ENCODE measurements at places on chromosomes 13 and 19. TPM values are rescaled to one million over a fixed set of nuclear protein-coding genes. Genes with fewer than 3 reads are reported as not detected.

Gene SPTBN4
- 1.1 TPM for total RNA-seq

Gene IGSF23
- total RNA-seq = not detected

Gene CDC42EP5
- total RNA-seq = not detected

Gene NLRP4
- 30.2 TPM for total RNA-seq

Gene CGB2
- total RNA-seq = not detected

Gene LILRB2
- total RNA-seq = 0.61 TPM

Gene GRIN2D
- not detected for total RNA-seq

Gene FFAR3
- total RNA-seq = not detected

Gene GNA15
- total RNA-seq = not detected
